HFFc6 (cell line): ENCODE measurements at places on chromosomes 2 and 18. TPM values are rescaled to one million over a fixed set of nuclear protein-coding genes. Genes with fewer than 3 reads are reported as not detected.

GBX2 gene
- not detected in 3 replicates for total RNA-seq

PRSS56 gene
- not detected in 3 replicates for total RNA-seq

HOXD9 gene
- 2.3 to 2.7 TPM (median 2.4 TPM) in 3 replicates for total RNA-seq

PMAIP1 gene
- 4.6 to 8.8 TPM (median 6.9 TPM) in 3 replicates for total RNA-seq

TMEM247 gene
- total RNA-seq, result not detected in 3 replicates

POTEC gene
- total RNA-seq, result not detected in 3 replicates

SKOR2 gene
- total RNA-seq, result not detected in 3 replicates

GREB1L gene
- 1.9 to 9.0 TPM (median 7.4 TPM) in 3 replicates for total RNA-seq

GPAT2 gene
- total RNA-seq, result 4.2 to 38.9 TPM (median 6.7 TPM) in 3 replicates

RESP18 gene
- not detected in 3 replicates for total RNA-seq

EIF5B gene
- 40.6 to 53.8 TPM (median 49.2 TPM) in 3 replicates for total RNA-seq

LYPD1 gene
- 1.5 to 10.3 TPM (median 2.5 TPM) in 3 replicates for total RNA-seq

GRCh38 chr2:195037045-195037444, 620.0 kb upstream of the SLC39A10 start:
- H3K36me3 ChIP-seq, result no peaks in the 10 kb centered on the region
- H3K4me1 ChIP-seq, result no peaks in the 10 kb centered on the region
- DNase-seq, result no peak
- H3K27ac ChIP-seq, result no peak overlapping the region
- no peak overlapping the region for H3K4me3 ChIP-seq

- H3K36me3 ChIP-seq, result peaks cover 2% of the 10 kb centered on the region
- peaks cover 59% of the 10 kb centered on the region for H3K4me1 ChIP-seq
- DNase-seq, result no peak
- H3K27me3 ChIP-seq, result peaks cover 2% of the 10 kb centered on the region; the same call in 1 of the 2 replicates
- no peak overlapping the region for H3K27ac ChIP-seq
- no peak overlapping the region for H3K4me3 ChIP-seq
Observed at GRCh38 chr2:225122007-225122406, 79.7 kb upstream of the DOCK10 start.

DNA sequence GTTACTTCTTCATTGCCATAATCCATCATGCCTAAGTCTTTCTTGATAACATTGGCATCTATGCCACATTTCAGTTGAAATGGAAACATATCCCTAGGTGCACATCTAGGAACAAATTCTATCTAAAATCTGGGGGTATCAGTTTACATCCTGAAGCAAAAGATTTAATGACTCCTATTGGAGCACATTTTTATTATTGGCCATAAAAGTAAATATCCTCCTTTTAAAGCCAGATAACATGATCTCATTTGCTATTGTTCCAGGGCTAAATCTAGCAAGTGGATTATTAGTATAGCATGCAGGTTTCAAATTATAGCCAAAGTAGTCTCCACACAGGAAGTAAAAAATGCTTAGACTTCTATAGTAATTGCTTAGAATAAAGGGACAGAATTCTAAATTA, 193.2 kb downstream of the CDH2 start:
- H3K27ac ChIP-seq, result no peak overlapping the region; the same call in 1 of the 2 replicates
- no peak for DNase-seq
- peaks cover 50% of the 10 kb centered on the region for H3K36me3 ChIP-seq
- H3K27me3 ChIP-seq, result peaks cover 9% of the 10 kb centered on the region; the same call in 1 of the 2 replicates
- no peak overlapping the region for H3K4me3 ChIP-seq

DNA sequence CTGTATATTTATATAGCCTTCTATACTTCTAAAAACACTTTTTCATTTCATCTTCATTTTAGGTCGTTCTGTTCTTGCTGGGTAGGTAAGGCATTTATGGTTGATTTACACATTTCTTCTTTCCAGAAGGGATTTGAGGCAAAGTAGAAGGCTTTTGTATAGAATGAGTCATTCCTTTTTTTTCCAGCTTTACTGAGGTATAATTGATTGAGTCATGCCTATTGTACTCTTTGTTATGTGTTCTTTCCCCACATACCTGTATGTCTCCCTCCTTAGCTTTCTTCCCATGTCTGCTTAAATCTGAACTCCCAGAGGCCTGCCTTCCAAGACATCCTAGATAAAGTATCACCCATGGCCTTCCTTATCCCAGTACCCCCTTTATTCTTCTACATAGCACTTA, 4.8 kb upstream of the CDC42EP3 start:
- H3K4me3 ChIP-seq, result no peak overlapping the region; the same call in 1 of the 2 replicates
- H3K27me3 ChIP-seq, result no peaks in the 10 kb centered on the region; the same call in 1 of the 2 replicates
- no peak for DNase-seq

DNA sequence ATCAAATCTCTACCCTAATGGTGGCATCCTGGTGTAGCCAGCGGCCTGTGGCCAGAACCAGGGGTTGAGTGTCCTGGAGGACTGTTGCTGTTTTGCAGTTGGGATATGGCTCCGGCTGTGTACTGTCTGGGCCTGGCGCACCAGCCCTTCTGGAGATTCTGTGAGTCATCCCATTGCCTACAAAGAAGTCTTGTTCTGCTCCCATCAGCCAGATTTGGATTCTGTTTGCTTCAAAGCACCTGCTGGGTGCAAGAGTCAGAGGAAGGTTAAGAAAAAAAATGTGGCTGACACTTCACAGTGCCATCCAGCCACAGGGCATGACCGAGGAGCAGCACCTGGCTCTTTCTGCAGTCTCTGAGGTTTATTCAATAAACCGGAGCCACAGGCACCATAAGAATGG, 41.0 kb upstream of the ASAP2 start:
- H3K36me3 ChIP-seq, result no peaks in the 10 kb centered on the region
- H3K4me1 ChIP-seq, result peaks cover 44% of the 10 kb centered on the region
- H3K27me3 ChIP-seq, result no peaks in the 10 kb centered on the region; the same call in none of the 2 replicates
- H3K4me3 ChIP-seq, result no peak overlapping the region
- no peak overlapping the region for H3K27ac ChIP-seq

GRCh38 chr2:80028584-80028983, 276.0 kb downstream of the LRRTM1 start:
- H3K36me3 ChIP-seq, result no peaks in the 10 kb centered on the region
- no peak overlapping the region for H3K27ac ChIP-seq
- DNase-seq, result no peak
- H3K4me3 ChIP-seq, result no peak overlapping the region
- H3K27me3 ChIP-seq, result peaks cover 1% of the 10 kb centered on the region; the same call in 1 of the 2 replicates

DNA sequence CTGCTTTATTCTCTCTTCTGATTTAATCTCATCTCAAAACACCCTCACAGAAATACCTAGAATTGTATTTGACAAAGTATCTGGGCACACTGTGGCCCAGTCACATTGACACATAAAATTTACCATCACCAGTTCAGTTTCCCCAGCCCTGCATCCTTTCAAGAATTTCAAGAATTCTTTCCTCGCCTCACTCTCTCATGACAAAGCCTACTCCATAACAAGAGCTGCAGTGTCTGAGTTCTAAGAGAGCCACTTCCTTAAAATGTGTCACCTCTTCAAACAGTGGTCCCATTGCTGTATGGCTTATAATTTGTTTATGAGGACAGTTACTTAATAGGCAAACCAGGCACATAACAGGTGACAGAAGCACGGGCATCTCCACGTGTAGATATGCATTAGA, 90.9 kb upstream of the STK39 start:
- H3K4me1 ChIP-seq, result peaks cover 7% of the 10 kb centered on the region
- no peaks in the 10 kb centered on the region; the same call in 1 of the 2 replicates for H3K27me3 ChIP-seq
- no peaks in the 10 kb centered on the region for H3K36me3 ChIP-seq
- H3K27ac ChIP-seq, result no peak overlapping the region
- no peak for DNase-seq

GRCh38 chr18:46260879-46261143, 156.6 kb downstream of the HAUS1 start:
- H3K27me3 ChIP-seq, result no peaks in the 10 kb centered on the region; the same call in 1 of the 2 replicates
- peaks cover 48% of the 10 kb centered on the region for H3K36me3 ChIP-seq
- H3K27ac ChIP-seq, result peak overlapping the region; percentile 92
- H3K4me3 ChIP-seq, result peak overlapping the region; percentile 72

- peaks cover 7% of the 10 kb centered on the region for H3K36me3 ChIP-seq
- 0 out of 2 replicates have a peak overlapping the region, but pooled peaks have one; percentile 24 for H3K27ac ChIP-seq
- H3K4me3 ChIP-seq, result peak overlapping the region; percentile 83
- peak; percentile 78 for DNase-seq
- peaks cover 24% of the 10 kb centered on the region for H3K27me3 ChIP-seq
Observed at GRCh38 chr2:230824406-230824978, 40.2 kb upstream of the ITM2C start.

DNA sequence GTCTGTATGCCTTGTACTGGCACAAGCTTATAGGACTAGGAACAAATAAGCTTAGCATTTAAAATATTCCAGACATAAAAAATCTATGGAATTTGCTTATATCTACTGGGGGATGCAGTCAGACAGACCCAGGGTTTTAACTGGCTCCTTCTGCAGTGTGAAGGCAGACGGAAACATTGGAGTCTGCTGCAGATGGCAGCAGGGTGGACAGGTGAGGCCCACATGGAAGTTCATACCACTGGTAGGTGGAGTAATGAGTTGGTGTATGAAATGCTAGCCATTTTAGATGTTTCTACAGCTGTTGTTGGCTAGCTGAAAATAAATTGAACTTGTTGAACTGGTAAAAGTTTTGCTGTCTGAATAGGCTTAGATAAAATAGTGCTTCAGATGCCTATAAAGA, 17.7 kb downstream of the SPTBN1 start:
- H3K27ac ChIP-seq, result no peak overlapping the region
- H3K36me3 ChIP-seq, result no peaks in the 10 kb centered on the region
- no peak for DNase-seq
- H3K4me1 ChIP-seq, result peaks cover 70% of the 10 kb centered on the region

- DNase-seq, result no peak
- H3K27ac ChIP-seq, result no peak overlapping the region
- no peaks in the 10 kb centered on the region for H3K36me3 ChIP-seq
- H3K4me1 ChIP-seq, result no peaks in the 10 kb centered on the region
- no peak overlapping the region for H3K4me3 ChIP-seq
Observed at GRCh38 chr2:8049851-8050571, 631.8 kb upstream of the ID2 start.

DNA sequence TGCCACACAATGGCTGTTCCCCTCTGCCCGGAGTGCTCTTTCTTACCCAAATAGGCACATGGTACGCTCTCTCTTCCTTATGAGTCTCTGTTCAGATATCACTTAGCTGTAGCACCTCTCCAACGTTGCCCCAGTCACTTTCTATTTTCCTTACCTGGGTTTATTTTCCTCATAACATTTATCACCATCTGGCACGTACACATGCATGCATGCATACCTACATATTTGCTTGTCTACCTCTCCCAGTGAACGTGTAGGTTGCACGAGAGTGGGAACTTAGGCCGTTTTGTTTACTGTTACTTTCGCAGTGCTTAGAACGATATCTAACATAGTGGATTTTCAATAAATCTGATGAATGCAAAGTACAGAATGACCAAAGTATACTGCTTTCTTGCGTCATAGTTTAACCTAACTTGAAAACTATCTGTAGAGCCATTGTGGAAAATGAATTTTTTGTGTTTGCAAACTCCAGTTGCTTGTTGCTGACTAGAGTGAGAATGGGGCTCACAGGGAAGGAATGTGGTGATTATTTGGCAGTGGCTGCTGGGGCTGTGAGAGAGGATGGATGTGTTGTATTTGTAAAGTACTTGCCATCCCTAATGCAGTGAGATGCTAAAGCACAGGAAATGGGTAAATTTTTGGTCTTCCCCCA, 47.1 kb downstream of the ACSL3 start:
- DNase-seq, result peak; percentile 46
- H3K4me1 ChIP-seq, result peaks cover 76% of the 10 kb centered on the region
- H3K36me3 ChIP-seq, result peaks cover 17% of the 10 kb centered on the region
- peak overlapping the region; percentile 5; the same call in 1 of the 2 replicates for H3K27ac ChIP-seq

DNA sequence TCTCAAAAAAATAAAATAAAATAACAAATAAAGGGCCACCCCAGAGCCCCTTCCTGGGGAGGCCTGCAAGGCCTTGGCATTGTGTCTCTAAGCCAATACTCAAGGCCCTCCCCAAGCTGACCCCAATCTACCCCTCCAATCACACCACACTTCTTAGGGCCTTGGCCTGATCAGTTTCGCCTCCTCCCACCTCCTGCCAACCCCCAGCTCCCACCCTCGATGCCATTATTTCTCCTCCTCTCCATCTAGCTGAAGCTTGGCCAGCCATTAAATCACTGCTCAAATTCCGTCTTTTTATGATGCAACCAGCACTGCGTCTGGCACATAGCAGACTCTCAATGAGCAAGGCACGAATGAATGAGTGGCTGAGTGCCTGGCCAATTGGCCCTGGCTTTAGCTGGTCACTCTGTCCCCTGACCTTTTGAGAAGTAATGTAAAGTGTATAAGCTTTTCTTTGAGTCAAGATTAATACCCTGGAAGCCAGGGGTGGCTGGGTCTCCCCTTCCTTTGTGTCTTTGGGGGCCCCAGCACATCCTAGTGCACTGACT, 55.9 kb downstream of the SMAD7 start:
- H3K27me3 ChIP-seq, result no peaks in the 10 kb centered on the region; the same call in 1 of the 2 replicates
- H3K4me1 ChIP-seq, result peaks cover 20% of the 10 kb centered on the region
- H3K4me3 ChIP-seq, result no peak overlapping the region
- peaks cover 13% of the 10 kb centered on the region; the same call in 1 of the 2 replicates for H3K36me3 ChIP-seq
- no peak overlapping the region for H3K27ac ChIP-seq

- H3K27ac ChIP-seq, result no peak overlapping the region
- no peaks in the 10 kb centered on the region for H3K4me1 ChIP-seq
- peaks cover 2% of the 10 kb centered on the region for H3K27me3 ChIP-seq
- H3K4me3 ChIP-seq, result no peak overlapping the region
Observed at GRCh38 chr2:7394195-7394594, 477.0 kb downstream of the RNF144A start.

GRCh38 chr18:5298156-5298852, 2.8 kb upstream of the ZBTB14 start:
- H3K27me3 ChIP-seq, result peaks cover 9% of the 10 kb centered on the region
- H3K4me3 ChIP-seq, result no peak overlapping the region
- H3K27ac ChIP-seq, result no peak overlapping the region
- H3K4me1 ChIP-seq, result peaks cover 16% of the 10 kb centered on the region
- H3K36me3 ChIP-seq, result no peaks in the 10 kb centered on the region

DNA sequence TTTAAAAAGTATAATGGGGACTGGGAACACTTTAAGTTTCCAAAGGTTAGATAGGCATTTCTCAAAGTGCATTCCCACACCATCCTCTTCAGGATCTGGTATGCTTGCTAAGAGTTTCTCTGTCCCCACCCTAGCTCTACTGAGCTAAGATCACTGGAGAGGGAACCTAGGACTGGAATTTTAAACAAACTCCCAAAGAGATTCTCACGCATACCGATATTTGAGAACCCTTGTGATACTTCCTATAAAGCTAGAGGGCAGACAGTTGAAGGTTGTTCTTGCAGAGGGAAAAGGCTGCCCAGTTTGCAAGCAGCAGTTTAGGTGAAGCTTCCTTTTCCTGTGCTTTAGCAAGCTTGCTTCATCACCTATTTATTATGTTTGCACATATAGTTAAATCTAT, 3.6 kb downstream of the CNRIP1 start:
- DNase-seq, result no peak
- peaks cover 34% of the 10 kb centered on the region for H3K36me3 ChIP-seq
- no peak overlapping the region for H3K4me3 ChIP-seq
- H3K4me1 ChIP-seq, result peaks cover 34% of the 10 kb centered on the region

DNA sequence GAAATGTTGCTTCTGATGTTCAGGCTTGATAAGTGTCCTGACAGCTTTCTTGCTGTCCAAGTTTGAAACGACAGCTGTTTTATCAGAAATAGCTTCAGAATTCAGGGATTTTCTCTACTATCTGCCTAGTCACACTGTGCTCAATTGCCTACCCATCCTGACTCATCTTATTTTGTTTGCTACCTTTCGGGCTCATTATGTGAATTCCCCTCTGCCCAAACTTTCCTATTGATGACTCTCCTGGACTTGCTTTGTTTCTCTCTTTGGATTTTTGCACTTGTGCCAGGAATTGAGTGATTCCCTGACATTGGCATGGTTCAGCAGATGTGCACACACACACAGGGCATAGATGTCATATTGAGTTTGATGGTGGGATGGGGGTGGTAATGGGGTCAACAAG, 1052.6 kb upstream of the PIK3C3 start:
- no peaks in the 10 kb centered on the region for H3K36me3 ChIP-seq
- no peaks in the 10 kb centered on the region for H3K4me1 ChIP-seq
- no peaks in the 10 kb centered on the region for H3K27me3 ChIP-seq
- H3K27ac ChIP-seq, result no peak overlapping the region

GRCh38 chr2:212831671-212832199, 293.1 kb upstream of the ERBB4 start:
- DNase-seq, result no peak
- H3K27me3 ChIP-seq, result no peaks in the 10 kb centered on the region
- no peaks in the 10 kb centered on the region for H3K4me1 ChIP-seq
